EH (cell line): ENCODE measurements at places on chromosomes 12 and 14.

- no peak for DNase-seq
Observed at GRCh38 chr12:105724641-105725040, 394.1 kb downstream of the C12orf75 start.

DNA sequence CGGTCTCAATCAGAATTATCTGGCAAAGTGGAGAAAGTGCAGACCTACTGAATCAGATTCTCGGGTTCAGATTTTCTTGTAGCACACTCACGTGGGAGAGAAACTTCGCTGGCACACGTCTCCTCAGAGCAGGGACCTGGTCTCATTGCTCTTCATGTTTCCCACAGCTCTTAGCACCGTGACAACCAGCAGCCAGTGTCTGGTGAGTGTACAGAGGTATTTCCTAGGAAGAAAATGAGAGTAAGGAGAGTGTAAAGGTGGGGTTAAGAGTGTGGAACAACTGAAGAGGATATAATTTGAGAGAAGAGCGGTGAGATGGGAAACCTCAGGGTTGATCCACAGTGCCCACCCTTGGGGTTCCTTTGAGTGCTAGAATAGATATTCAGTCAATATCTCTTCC lies 89.2 kb downstream of the ARF6 start:
- peak; percentile 25 for DNase-seq

- peak; percentile 92 for DNase-seq
Observed at GRCh38 chr12:108850854-108851573, 6.4 kb downstream of the SSH1 start.

DNA sequence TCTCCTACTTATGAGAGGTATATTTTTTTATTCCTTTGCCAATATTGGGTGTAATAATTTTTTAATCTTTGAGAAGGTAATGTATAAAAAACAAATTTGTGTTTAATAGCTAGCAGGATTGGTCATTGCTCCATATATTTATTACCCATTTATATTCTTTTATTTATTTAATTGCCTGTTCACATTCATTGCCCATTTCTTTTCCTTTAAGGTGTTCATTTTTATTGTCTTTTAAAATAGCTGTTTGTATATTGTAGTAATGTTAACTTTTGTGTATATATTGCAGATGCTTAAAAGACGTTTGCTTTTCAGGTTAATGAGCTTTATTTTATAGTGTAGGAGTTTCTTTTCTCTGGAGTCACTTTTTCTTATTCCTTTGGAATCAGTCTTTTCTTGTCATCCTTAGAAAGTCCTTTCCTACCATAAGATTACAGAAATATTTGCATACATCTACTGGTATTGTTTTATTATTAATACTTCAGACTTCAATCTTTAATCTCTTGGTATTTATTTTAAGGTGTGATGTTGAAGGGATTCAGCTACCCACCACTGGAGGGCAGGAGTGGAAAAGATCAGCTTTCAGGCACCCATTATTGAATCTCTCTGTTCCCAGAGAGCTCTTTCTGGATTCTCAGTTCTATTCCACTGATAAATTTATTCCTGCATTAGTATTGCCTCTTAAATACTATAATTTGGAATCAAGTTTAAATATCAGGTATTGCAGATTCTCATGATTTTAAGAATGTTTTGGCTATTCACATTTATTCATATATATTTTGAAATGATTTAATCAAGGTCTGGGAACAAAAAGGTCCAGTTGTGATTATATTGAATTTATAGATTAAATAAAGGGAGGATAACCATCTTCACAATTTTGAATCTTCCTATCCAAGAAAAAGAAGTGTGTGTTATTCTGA lies 17.3 kb downstream of the PPM1A start:
- peak; percentile 24 for DNase-seq

- DNase-seq, result peak; percentile 88
Observed at GRCh38 chr12:96233939-96234461, 39.8 kb downstream of the ELK3 start.

- DNase-seq, result peak; percentile 35
Observed at GRCh38 chr12:6688543-6688998, 604 bp downstream of the ZNF384 start.

- DNase-seq, result no peak
Observed at GRCh38 chr12:42936991-42937390, 347.4 kb upstream of the PRICKLE1 start.

DNA sequence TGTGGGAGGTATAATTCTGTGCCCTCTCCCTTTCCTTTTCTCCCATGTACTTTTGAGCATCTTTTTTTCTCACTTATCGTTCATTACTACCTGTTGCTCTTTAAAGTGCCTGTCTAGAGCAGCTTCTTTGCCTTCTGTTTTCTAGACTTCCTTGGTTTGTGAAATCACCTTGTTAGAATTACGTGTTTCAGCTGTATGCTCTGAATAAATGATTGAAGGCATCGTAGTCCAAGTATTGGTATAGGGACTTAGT lies 1.3 kb downstream of the NEDD1 start:
- no peak for DNase-seq

GRCh38 chr14:92175811-92176210 lies 54.0 kb downstream of the CPSF2 start:
- DNase-seq, result no peak

DNA sequence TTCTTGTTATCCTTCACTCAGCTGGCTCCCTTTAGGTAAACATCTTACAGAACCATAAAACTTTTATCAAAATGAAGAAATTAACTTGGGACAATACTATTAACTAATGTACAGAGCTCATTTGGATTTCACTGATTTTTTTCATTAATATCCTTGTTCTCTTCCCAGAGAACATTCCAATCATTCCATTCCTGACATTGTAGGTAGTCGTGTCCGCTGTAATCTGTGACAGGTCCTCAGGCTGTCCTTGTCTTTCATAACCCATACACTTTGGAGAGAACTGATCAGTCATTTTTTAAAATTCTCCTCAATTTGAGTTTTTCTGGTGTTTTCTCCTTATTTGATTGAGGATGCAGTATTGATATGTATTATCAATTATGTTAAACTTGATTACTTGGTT lies 916.8 kb downstream of the GALC start:
- DNase-seq, result no peak

DNA sequence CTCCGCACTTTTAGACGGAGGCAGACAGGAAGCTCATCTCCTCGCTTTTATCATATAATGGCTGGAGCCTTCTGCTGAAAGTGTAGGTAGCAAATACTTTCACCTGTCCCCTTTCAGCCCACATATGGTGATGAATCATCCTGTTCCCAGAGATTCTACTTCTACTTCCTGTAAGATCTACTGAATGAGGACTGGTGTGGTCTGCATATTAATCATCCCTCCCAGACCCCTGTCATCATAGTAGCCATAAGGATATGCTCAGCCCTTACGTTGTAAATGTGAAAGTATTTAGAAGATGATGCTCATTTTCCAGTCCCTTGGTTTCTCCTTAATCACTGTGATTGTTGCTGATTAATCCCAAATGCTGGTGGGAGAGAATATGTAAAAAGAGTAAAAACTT lies 268.2 kb upstream of the GRIP1 start:
- no peak for DNase-seq

GRCh38 chr12:24553259-24553658 lies 395.6 kb downstream of the BCAT1 start:
- DNase-seq, result no peak

- no peak for DNase-seq
Observed at GRCh38 chr14:82642425-82642824, 1108.8 kb upstream of the SEL1L start.

DNA sequence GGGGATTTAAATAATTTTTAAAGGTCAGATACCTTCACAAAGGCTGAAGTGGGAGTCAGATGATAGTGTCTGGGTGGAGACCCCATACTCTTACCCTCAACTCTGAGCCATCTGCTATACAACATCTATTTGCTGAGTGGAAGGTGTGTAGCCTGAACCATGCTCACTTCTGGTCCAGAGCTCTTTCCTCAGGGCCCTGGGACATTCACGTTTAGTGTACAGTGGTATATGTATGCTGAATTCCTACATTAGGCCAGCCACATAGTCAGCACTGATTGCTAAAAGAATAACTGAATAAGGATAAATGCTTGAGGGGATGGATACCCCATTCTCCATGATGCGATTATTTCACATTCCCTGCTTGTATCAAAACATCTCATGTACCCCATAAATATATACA lies 107.3 kb downstream of the KIF26A start:
- no peak for DNase-seq

DNA sequence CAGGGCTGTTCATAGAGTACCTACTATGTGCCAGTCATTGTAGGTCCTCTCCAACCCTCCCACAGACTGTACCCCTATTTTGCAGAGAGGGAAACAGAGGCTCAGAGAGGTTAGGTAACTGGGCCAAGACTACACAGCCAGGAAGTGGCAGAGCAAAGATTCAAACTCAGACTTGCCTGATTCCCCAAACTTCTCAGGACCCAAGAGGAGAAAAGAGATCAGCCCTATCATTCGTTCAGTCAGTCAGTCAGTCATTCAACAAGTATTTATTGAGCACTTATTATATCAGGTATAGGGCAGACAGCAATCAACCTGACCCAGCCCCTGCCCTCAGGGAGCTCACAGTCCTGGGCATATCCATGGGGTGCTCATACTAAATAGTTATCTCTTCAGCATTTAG lies 39.6 kb upstream of the CORO1C start:
- DNase-seq, result no peak

- DNase-seq, result peak; percentile 63
Observed at GRCh38 chr12:106978035-106978800, 8.7 kb downstream of the MTERF2 start.

- DNase-seq, result no peak
Observed at GRCh38 chr12:121404734-121405133, 4.8 kb downstream of the RNF34 start.
